ENCODE measurements at places on chromosomes 3 and 15. TPM values are rescaled to one million over a fixed set of nuclear protein-coding genes. Genes with fewer than 3 reads are reported as not detected.
A peak's percentile ranks its signal among the peaks of the same experiment; 100 is the strongest.

GRCh38 chr3:170180079-170180907, 1.2 kb downstream of the PHC3 start:
- no peaks in the 10 kb centered on the region for H3K27me3 ChIP-seq
- H3K27ac ChIP-seq = peak overlapping the region; percentile 99
- no peak for DNase-seq

IMP3 gene
- 61.0 TPM for total RNA-seq

DNA sequence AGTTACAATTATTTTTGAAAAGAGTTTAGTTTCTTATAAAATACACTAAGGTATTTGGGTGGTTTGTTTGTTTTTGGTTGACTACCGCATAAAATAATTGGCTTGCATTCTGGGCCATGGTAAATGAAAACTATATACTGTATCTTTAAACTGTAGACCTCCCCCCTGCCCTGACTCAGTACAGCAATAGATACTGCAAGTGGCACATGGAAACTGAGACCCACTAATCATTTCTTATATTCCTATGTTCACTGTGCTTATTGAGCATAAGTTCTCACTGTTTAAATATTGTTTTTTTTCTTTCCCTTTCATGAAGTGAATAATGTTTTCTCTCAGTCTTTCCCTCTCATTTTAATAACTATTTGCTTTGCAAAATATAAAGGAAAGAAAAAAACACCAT, 45.8 kb downstream of the RASA2 start:
- no peaks in the 10 kb centered on the region for H3K27me3 ChIP-seq
- peak overlapping the region; percentile 55 for H3K27ac ChIP-seq
- peaks cover 23% of the 10 kb centered on the region for H3K36me3 ChIP-seq
- peak overlapping the region; percentile 51 for H3K4me3 ChIP-seq

GRCh38 chr3:48576647-48577046, 13.1 kb upstream of the UCN2 start:
- H3K27ac ChIP-seq = no peak overlapping the region
- H3K36me3 ChIP-seq = no peaks in the 10 kb centered on the region
- no peak for DNase-seq
- H3K27me3 ChIP-seq = no peaks in the 10 kb centered on the region
- H3K4me3 ChIP-seq = no peak overlapping the region
- no peaks in the 10 kb centered on the region for H3K4me1 ChIP-seq

CRABP1 gene
- total RNA-seq = not detected

CLDN18 gene
- not detected for total RNA-seq

DNA sequence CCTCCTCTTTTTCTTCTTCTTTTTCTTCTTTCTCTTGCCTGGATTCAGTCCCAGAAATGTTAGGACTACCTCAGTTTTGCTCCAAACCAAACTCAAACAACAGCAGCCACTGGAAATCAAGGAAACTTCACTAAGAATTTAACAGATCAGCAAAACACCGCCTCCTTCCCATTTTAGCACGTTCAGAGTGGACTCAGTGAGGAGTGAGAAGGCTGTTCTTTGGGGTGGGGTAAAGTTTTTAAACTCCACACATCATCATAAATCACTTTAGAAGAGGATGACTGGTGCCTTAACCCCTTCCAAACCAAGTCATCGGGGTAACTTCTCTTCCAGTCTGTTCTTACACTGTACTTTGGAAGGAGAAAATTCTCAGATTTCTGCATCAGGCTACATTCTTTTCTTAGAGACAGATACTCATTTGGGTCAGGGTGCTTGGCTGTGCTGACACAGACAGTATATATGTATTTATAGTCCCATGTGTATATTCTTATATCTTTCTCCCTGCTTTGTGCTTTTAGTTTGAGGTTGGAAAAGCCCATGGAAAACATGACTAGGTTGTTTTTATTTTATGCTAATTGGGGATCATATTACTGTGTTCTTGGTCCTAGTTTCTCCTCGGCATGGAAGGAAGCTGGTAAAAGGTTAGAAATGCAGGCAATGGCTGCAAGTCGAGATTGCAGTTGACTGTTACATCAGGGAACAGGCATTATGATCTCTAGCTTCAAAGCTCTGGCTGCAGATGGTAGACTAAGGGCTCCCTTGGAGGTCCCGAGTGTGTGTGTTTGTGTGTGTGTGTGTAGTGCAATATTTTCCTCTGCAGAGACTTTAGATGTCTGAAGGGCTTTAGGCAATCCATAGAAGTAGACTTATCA, at the start of gene CCDC80:
Gene CCDC80 (minus strand): TSS at position 214 of the 872 bp plus-strand sequence. CDS start 1,238 bp downstream, outside the sequence.
- H3K36me3 ChIP-seq = no peaks in the 10 kb centered on the region
- H3K27ac ChIP-seq = no peak within 1 kb of the TSS
- no peak within 1 kb of the TSS for H3K4me3 ChIP-seq
- no peaks in the 10 kb centered on the region for H3K27me3 ChIP-seq
- no peak for DNase-seq
- H3K4me1 ChIP-seq = peaks cover 17% of the 10 kb centered on the region

DNA sequence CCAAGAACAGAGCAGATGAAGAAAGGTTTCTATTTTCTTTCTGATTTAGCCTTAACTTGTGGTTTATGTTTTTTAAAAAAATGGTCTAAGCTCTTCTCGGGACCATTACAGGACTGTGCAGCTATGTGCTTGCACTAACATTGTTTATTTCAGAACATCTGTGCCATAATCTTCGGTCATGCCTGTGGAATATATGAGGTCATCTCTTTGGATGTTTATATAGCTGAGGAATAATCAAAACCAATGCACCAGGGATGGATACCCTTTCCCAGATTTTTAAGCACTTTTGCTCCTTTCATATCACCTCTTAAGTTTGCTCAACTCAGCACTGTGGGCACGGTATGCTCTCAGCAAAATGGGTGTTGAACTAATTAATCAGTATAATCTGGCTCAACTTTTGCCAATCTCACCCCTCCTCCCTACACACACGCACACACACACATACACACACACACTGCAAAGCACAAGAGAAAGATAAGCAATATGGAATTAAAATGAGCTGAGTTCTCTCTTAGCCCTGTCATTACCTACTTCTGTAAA, 268.5 kb upstream of the TMC3 start:
- no peak overlapping the region for H3K27ac ChIP-seq
- DNase-seq = no peak
- no peaks in the 10 kb centered on the region for H3K36me3 ChIP-seq
- no peaks in the 10 kb centered on the region for H3K4me1 ChIP-seq

GRCh38 chr15:66692808-66693596, 9.0 kb upstream of the SMAD6 start:
- H3K27ac ChIP-seq = peak overlapping the region; percentile 60
- H3K4me3 ChIP-seq = peak overlapping the region; percentile 37
- peaks cover 9% of the 10 kb centered on the region for H3K4me1 ChIP-seq
- DNase-seq = peak; percentile 15
- no peaks in the 10 kb centered on the region for H3K27me3 ChIP-seq

DNA sequence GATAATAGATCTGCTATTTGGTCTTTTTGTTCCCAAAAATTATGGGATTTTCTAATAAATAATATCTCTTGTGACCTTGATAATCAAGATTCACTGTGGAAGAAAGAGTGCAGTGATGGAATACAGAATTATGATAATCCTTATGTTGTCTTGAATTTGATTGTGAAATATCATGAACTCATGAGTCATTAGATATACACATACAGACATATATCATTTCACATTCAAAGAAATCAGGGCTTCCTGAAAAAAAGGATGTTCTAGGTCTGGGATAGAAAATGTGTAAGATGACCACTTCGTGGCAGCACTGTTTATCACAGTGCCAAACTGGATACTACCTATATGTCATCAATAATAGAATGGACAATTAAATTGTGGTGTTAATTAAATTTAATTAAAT, 97.7 kb downstream of the DPH6 start:
- H3K4me1 ChIP-seq = no peaks in the 10 kb centered on the region
- H3K27ac ChIP-seq = no peak overlapping the region
- DNase-seq = no peak
- no peaks in the 10 kb centered on the region for H3K27me3 ChIP-seq

DNA sequence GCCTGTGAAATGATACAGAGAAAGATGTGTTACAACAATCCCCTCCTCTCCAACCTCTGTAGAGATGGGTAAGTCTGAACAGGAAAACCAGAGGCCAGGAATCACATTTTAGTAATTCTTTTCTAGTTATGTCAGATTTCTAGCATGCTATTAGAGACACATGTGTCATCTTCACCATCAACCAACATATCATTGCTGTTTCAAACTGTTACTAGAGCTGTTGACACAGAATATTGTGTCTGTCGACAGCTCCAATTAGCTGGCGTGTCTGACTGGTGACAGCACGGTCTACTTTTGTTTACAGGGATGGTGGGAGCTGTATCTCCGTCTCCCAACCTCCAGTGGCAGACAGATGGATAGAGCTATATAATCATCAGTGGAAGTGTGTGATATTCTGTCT, 393.2 kb downstream of the SOX2 start:
- no peak overlapping the region for H3K27ac ChIP-seq
- no peaks in the 10 kb centered on the region for H3K27me3 ChIP-seq
- no peaks in the 10 kb centered on the region for H3K36me3 ChIP-seq
- no peak overlapping the region for H3K4me3 ChIP-seq
- no peaks in the 10 kb centered on the region for H3K4me1 ChIP-seq

DNA sequence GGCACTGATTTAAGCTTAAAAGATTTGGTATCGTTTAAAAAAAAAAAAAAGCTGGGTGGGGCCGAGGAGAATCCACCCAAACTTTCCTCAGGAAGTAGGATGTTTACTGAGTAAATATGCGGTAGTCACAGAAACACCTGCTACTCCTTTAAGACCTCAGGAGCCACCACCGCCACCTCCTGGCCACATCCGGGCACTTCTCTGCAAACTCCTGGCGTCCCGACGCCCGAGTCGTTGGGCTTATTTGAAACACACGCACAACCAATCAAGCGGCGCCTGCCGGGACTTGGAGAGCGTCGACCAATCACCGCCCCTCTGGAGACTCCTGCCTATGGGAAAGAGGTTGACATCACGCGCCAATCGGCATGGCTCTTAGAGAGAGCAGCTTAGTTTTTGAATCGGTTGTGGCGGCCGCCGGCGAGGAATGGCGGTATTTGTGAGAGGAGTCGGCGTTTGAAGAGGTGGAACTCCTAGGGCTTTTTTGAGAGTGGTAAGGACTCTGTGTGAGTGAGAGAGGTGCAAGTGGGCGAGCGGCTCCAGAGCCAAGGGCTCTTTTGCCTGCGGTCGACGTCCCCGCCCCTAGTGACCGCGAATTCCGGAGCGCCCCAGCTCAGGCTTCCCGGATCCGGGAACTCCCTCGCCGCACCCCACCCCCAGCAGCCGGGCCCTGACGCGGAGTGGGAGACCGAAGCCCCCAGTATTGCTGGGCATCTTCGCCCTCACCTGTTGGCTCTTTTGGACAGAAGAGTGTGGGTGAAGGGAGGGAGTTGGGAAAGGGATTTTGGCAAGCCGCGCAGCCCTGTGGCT, at the start of gene ECT2:
Gene ECT2 (plus strand): TSS at position 359 of the 807 bp plus-strand sequence. CDS start 3,805 bp downstream, outside the sequence.
- peaks cover 26% of the 10 kb centered on the region for H3K4me1 ChIP-seq
- peak; percentile 95 for DNase-seq
- peak within 1 kb of the TSS; percentile 93 for H3K27ac ChIP-seq
- H3K4me3 ChIP-seq = peak within 1 kb of the TSS; percentile 97
- H3K27me3 ChIP-seq = no peaks in the 10 kb centered on the region

GRCh38 chr15:34647569-34648293, 64.3 kb upstream of the GOLGA8B start:
- H3K4me1 ChIP-seq = no peaks in the 10 kb centered on the region
- H3K27me3 ChIP-seq = peaks cover 25% of the 10 kb centered on the region
- H3K36me3 ChIP-seq = no peaks in the 10 kb centered on the region

- no peaks in the 10 kb centered on the region for H3K4me1 ChIP-seq
- no peak overlapping the region for H3K27ac ChIP-seq
- no peaks in the 10 kb centered on the region for H3K36me3 ChIP-seq
- no peak overlapping the region for H3K4me3 ChIP-seq
These were observed 550.2 kb downstream of the PYDC2 start for GRCh38 chr3:192011137-192011536.

MRAS gene
- total RNA-seq = 0.19 TPM

COLQ gene
- total RNA-seq = 1.3 TPM

DNA sequence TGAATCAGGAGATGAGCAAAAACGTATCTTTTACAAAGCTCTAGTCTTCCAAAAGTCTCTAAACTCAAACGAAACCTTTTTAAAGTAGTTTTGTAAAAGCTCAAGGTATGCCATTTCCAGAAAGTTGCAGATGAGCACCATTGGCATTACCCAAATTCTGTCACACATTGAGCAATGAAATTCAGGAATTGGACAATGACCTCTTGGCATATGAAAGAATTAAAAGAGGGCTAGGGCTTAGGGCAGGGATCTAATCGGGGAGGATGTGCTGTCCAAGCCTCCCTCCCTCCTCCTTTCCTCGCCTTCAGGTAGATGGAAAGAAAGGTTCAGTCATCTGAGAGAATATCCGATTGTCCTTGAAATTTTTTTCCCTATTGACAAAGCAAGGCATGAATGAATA, 133.1 kb upstream of the CPNE4 start:
- peaks cover 20% of the 10 kb centered on the region for H3K27me3 ChIP-seq
- no peak overlapping the region for H3K4me3 ChIP-seq
- H3K27ac ChIP-seq = no peak overlapping the region
- no peaks in the 10 kb centered on the region for H3K4me1 ChIP-seq
- no peak for DNase-seq
- H3K36me3 ChIP-seq = no peaks in the 10 kb centered on the region

GRCh38 chr3:128799653-128800052, 73.7 kb downstream of the RAB7A start:
- peak overlapping the region; percentile 99 for H3K27ac ChIP-seq
- no peak for DNase-seq
- H3K27me3 ChIP-seq = no peaks in the 10 kb centered on the region
- peaks cover 14% of the 10 kb centered on the region for H3K36me3 ChIP-seq

GRCh38 chr15:39920510-39921273, 626 bp upstream of the GPR176 start:
- no peaks in the 10 kb centered on the region for H3K36me3 ChIP-seq
- H3K27ac ChIP-seq = peak overlapping the region; percentile 86
- peak; percentile 92 for DNase-seq
- H3K4me1 ChIP-seq = peaks cover 22% of the 10 kb centered on the region
- peak overlapping the region; percentile 96 for H3K4me3 ChIP-seq

Measured in activated T-cell treated with anti-CD3 and anti-CD28 coated beads, Interleukin-2, amount 50 U/mL, for 72 hours (primary cell).